ENCODE measurements at places on chromosomes 4 and X.
A peak's percentile ranks its signal among the peaks of the same experiment; 100 is the strongest.

DNA sequence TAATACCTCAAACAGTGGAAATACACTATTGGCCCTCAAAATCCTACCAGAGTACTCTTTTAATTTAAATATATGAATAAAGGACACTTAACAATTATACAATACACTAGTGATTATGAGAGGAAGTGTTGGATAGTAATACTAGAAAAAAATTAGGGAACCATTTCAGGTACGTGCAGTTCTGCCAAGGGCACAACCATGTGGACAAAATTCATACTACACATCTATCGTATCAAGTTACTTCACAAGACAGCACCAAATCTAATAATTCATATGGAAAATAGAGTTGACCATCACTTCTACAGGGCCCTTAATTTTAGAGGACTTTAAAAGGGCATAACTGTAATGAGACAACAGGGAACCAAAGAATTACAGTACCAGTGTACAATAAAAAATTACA lies 69.2 kb upstream of the ZCCHC13 start:
- no peak for DNase-seq

DNA sequence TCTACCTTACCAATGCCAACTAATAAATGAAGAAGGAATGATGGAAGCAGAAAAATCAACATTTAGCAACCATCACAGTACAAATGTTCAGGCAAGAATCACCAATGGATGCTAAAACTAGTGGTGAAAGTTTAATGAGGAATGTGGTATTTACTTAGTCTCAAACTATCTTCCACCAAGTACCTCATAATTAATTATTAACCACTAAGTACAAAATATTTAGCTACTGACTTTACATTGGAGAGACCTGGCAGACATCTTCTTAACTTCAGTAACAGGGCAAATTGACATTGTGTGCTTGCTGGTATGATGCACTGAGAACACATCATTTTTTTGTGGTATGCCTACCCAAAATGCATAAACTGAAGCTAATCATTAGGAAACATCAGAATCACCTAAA lies 82.4 kb downstream of the DLG3 start:
- no peak for DNase-seq

DNA sequence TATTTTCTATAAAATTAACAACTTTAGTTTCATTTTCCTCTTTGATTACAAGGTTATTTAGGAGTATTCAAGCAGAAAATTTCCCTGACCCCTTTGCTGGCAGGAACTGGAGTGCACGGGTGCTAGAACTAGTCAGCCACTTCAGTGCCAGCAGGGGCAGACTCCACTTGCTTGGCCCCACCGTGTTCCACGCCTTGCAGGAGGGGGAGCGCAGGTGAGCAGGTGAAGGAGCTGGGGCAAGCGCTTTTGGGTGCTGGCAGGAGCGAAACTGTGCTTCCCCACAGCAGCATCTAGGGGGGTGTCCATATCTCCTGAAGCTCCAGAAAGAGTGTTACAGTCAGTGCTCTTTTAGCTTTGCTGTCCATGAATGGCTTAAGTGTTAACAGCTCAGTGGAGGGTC lies 45.5 kb downstream of the MID2 start:
- no peak for DNase-seq

GRCh38 chr4:81833576-81833975 lies 361.9 kb upstream of the RASGEF1B start:
- DNase-seq = no peak

- peak; percentile 22 for DNase-seq
Measured at GRCh38 chr4:54318904-54319303, 89.8 kb downstream of the PDGFRA start.

- DNase-seq = no peak
Measured at GRCh38 chr4:168995537-168996295, 14.3 kb downstream of the CBR4 start.

GRCh38 chr4:6338951-6339817 lies 69.5 kb downstream of the WFS1 start:
- DNase-seq = no peak

DNA sequence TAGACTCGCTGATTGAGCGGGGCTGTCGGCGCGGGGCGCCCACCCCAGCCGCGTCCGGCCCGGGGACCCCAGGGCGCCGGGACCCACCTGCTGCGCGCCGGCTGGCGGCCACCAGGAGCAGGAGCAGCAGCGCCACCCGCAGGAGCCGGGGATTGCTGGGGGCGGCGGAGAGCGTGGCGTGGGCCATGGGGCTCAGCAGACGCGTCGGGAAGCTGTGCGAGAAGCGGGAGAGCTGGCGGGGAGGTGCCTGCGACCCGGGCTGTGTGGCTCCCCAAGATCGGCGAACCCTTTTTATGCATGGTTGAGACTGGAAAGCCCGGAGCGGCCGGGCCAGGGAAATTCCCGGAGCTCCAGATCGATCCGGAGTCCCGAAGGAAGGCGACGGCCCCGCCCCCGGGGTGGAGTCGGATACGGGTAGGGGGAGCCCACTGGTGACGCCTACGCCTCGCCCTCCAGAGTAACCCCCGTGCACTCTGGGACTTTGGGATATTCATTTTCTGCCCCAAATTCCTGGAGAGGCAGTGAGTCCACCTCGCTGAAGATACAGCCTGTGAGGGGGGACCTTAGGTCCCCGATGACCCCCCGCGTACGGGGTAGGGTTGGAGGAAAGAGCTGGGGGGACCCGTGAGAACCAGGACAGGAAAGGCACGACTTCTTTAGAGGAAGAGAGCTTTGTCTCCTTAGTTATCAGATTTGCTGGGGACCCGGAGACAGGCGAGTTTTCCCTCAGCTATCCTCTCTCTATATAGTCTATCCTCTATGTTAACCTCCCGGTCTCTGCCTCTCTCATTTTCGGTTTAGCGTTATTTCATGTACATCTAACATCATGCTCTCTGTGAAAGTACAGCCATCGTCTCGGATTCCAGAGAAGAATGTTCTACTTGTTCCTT lies at the start of gene CXCL3:
CXCL3 (minus strand) TSS at position 265 of the 890 bp plus-strand sequence; CDS start at position 187, 78 bp downstream.
- peak; percentile 8 for DNase-seq

DNA sequence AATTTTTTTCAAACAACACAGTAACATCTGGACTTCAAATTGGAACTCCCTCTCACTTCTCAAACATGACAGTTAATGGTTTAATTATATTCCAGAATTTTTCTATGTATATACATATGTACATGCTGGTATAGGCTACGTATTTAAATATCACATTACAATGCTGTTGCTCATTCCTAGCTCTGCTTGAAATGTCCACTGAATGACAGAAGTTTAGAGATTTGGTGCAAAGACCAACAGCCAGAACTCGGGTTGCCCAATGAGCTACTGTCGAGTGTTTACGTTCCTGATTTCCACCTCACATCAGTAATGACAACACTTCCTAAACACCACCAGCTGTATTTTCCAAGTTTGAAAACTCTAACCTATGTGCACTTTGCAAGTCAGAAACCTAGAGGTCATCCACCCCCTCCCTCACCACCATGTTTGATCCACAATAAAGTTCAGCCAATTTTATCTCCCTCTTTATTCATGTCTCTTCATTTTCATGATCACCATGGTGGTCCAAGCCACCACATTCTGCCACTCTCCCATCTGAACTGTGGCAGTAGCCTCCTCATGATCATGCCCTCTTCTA lies 49.3 kb upstream of the RPL34 start:
- no peak for DNase-seq

GRCh38 chrX:75155447-75155826 lies 646 bp downstream of the ABCB7 start:
- no peak for DNase-seq

DNA sequence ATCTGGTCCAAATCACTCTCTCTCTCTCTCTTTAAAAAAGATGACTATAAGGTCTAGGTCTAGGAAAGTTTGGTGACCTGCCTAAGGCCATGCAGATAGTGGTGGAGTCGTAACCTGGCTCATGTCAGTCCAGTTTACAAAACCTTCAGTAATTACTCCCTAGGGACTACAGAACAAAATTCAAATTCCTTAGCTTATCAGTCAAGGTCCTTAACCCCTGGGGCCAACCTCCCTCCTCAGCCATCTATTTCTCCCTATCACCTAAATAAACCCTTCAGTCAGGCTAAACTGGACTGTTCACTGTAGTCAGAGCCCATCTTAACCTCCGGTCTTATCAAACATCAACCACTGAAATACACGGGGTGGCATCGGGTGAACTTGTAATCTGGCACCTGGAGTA lies 68.9 kb downstream of the MAP3K15 start:
- no peak for DNase-seq

DNA sequence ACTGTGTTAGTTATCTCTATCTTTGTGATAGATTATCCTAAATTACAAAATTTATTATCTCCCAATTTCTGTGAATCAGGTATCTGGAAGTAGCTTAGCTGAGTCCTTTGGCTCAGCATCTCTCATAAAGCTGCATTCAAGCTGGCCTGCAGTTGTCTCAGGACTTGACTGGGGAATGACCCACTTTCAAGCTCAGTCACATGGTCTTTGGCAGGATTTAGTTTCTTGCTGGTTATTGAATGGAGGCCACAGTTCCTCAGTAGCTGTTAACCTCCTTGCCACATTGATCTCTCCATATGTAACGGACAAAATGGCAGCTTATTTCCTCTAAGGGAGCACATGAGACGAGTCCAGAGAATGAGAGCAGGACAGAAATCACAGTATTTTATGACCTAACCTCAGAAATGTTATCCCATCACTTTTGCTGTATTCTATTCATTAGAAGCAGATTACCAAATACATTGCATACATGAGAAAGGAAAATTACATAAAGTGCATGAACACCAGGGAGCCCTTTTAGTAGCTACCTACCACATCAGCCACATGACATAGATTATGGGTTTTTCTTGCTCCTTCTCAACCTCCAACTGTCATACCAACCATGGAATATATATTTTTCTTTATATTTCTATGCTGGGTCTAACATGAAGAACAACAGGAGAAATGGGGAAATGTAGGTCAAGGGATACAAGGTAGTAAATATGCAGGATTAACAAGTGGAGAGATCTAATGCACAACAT lies 730.1 kb downstream of the CCSER1 start:
- no peak for DNase-seq

GRCh38 chr4:74480267-74480666 lies 35.3 kb downstream of the AREG start:
- no peak for DNase-seq

DNA sequence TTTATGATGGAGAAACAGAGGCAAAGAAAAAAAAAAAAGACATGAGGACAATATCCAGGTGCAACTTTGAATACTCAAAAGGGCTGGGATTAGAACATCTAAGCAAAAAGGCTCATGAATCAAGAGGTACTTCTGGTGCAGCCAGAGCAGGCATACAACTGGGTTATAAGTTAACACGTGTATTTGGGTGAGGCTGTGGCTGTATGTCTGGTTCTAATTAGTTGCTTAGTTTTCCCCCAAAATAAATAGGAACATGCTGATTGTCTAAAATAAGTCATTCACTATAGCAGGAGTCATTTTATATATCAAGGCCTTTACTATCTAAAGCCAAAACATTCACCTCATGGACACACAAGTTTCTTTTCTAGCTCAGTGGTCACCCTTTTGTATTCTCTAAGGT lies 20.2 kb downstream of the NHS start:
- DNase-seq = no peak

DNA sequence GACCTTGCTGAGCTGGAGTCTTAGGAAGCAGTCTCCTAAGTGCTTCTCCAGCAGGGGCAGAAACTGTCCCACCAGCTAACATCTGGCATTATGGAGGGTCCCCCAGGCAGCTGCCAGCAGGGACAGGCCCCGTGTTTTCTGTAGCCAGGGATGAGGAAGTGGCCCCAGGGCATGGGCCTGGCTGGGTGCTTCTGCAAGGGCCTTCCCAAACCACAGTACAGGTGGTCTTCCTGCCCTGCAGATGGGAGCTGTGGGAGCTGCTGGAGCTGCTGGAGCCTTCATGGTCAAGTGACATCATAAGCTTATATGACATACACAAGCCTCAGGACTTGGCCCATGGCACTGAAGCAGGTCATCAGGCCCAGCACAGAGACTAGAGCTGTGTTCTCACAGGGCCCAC lies 5.0 kb upstream of the MSANTD1 start:
- no peak for DNase-seq

DNA sequence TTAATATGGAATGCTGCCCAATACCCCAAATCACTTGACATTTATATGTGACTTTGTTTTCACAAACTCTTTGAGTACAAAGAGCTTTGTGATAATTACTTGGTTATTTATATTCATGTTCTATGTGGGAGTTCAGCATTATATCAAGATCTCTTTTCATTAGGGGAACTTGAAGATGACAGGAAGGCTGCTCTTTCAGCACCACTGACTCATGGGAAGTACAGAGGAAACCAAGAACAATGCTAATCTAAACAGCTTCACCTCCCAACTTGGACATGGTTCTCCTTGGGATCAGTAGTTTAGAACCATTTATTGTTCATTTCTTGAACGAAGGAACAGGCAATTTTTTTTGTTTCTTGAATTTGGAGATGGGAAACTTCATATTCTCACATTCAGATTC lies 184.0 kb upstream of the AFF2 start:
- DNase-seq = no peak

- DNase-seq = no peak
Measured at GRCh38 chrX:6184900-6185515, 43.7 kb downstream of the NLGN4X start.

DNA sequence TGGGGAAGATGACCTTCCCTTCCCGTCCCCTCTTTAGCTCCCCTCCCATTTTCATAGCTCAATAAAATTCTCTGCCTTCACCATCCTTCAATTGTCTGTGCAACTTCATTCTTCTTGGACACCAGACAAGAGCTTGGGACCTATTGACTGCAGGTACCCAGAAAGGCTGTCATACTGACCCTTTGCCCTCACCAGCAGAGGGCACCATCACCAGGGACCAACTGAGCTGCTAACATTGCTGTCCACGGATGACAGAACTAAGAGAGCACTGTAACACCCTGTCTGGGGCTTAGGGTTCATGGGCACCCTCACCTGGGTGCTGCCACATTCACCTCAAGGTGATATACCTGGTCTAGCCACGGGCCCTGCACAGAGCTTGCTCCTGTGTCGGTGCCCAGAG lies 141.3 kb upstream of the VCX3B start:
- DNase-seq = no peak

DNA sequence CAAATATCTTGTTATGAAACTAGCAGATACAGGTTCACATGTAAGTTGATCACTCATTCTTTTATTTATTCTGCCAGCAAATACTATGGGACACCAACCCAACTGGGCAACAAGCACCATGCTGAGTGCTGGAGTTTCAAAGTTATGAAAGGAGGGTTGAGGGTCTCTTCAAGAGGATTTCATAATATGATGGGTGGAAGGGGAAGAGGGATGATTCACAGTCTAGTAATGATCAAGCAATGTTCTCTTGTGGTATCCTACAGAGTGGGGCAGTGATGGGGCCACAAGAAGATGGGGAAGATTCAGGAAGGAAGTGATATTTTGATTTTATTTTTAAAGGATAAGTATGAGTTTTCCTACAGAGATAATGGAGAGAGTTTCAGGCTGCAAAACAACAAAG lies 46.2 kb upstream of the TXK start:
- no peak for DNase-seq

Data from activated CD4-positive, alpha-beta T cell treated with anti-CD3 and anti-CD28 coated beads, Interleukin-2, amount 10 ng/mL, durations not matched to agents 7 days and 5 days (primary cell).